Retina (tissue), 1 donor: ENCODE measurements at places on chromosomes 3 and 15.
A peak's percentile ranks its signal among the peaks of the same experiment; 100 is the strongest.

- no peak for DNase-seq
Measured at GRCh38 chr15:58146749-58147148, 8.6 kb downstream of the AQP9 start.

DNA sequence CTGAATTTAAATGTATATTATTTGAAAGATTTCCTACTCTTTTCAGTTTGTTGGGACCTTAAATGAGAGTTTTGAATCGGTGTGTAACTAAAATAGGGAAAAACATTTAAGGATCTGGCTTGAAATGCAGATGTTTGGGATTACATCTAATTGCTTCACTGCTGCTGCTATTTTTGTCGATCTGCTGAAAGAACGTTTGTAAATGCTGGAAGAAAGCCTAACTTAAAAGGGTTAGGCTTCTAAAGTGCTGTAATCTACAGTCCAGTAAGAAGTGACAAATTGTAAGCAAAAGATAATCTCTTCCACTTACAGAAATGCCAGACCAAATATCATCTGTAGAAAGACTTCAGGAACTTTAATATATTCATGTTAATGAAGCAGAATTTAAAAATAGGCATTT lies 691.6 kb downstream of the ZNF385D start:
- no peak for DNase-seq

DNA sequence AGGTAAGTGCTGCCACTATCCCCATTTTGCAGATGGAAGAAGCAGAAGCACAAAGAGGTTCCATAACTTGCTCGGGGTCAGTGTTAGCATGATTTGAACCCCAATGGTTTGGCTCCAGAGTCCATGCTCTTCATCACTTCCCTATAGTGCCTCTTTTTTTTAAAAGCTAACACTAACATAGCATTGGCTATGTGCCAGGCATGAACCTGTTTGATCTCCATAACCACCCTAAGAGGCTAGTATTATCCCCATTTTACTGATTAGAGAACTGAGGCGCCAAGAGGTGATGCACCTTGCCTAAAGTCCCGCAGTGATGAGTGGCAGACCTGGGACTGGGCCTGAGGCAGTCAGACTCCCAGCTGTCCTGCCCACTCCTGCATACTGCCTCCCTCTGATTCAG lies 7.3 kb downstream of the LINGO1 start:
- no peak for DNase-seq

DNA sequence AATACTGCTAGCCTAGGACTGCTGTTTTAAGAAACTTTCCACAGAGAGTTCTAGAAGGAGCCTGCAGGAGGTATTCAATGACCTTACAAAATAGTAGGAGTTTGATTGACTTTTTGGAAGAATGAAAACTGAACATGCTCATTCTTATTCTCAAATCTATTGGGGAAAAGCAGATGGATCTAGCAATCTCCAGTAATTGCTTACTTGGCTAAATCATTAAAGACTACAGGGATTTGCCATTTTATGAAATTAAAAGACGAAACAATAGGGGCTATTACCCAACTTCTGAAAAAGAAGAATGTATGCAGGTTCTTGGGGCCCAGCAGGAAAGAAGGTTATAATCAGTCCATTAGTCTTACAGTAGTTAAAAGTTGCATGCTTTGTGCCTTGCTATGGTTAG lies 29.9 kb upstream of the PEX5L start:
- DNase-seq = no peak

DNA sequence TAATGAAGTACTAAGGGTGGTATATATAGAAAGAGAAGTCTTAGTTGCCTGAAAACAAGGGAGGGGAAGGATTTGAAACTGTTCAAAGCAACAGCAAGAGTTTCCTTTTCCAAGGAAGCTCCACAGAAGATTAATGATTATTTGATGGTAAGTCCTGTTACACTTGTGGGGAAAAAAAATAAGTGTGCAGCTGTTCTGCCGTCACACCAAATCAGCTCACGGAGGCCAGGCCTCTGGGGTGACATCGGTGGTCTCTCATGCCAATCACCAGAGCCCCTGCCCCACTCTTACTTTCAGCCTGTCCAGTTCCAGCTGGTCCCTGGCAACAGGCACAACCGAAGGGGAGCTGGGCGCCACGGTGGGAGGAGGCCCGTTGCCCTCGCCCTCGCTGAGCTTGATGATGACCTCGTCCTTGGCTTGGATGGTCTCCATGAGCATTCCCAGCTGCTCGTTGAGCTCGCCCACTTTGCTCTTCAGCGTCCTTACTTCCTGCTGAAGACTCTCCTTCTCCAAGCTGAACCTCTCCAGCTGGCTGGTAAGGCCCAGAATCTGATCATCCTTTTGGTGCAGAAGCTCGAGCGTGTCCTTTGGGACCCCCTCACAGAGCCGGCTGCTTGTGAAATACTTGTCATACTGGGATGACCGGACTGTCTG lies 53.5 kb downstream of the TBC1D2B start:
- DNase-seq = peak; percentile 52

DNA sequence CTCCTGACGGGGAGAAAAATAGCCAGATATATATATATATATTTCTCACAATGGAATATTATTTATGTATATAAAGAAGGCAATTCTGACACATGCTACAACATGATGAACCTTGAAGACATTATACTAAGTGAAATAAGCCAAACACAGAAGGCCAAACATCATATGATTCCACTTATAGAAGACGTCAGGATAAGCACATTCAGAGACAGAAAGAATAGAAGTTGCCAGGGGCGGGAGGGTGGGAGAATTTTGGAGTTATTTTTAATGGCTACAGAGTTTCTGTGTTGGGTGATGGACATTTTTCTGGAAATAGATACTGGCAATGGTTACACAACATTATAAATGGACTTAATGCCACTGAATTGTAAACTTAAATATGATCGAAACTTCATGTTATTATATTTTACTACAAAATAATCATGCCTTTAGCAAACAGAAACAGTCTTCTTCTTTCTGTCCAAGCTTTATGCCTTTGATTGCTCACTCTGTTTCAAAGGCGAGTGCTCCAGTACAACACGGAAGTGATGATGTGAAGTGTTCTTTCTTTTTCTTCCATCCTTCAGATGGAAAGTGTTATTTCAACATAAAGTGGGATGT lies 514.0 kb downstream of the OCA2 start:
- DNase-seq = no peak

DNA sequence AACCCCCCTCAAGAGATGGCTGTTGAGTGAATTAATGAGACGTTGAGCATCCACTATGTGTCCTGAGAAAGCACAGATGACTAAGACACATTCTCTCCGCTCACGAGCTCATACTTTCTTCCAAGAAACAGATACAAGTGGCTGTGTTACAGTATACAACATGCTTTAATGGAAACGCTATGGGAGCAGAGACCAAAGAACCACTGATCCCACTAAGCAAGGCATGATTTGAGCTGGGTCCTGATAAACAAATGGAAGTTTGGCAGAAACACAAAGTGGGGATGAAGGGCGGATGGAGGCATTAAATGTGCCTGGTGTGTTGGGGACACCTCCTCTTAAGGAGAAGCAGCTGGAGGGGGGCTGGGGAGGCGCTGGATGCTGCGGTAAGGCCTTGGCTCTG lies 129.4 kb downstream of the UACA start:
- no peak for DNase-seq

GRCh38 chr3:27354588-27355203 lies 14.5 kb downstream of the NEK10 start:
- DNase-seq = no peak

DNA sequence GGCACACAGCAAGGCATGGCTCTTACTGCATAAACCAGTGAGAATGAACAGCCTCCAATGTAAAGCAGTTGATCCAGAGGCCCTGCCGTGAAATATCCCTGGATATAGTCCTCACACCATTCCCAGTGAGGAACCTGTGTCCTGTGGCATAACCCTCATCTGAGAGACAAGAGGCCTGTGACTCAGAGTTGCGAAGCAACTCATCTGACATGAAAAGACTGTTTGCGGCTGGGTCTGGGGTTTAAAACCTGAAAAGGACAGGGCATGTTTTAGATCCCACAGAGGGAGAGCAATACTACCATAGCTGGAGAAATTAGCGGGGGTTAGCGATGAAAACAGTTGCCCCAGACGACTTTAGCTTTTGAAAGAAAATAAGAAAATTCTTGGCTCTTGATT lies 165.3 kb upstream of the BHLHE40 start:
- DNase-seq = no peak

GRCh38 chr3:11367143-11367693 lies 95.0 kb downstream of the ATG7 start:
- no peak for DNase-seq

- DNase-seq = no peak
Measured at GRCh38 chr3:192802957-192803899, 75.9 kb upstream of the FGF12 start.

DNA sequence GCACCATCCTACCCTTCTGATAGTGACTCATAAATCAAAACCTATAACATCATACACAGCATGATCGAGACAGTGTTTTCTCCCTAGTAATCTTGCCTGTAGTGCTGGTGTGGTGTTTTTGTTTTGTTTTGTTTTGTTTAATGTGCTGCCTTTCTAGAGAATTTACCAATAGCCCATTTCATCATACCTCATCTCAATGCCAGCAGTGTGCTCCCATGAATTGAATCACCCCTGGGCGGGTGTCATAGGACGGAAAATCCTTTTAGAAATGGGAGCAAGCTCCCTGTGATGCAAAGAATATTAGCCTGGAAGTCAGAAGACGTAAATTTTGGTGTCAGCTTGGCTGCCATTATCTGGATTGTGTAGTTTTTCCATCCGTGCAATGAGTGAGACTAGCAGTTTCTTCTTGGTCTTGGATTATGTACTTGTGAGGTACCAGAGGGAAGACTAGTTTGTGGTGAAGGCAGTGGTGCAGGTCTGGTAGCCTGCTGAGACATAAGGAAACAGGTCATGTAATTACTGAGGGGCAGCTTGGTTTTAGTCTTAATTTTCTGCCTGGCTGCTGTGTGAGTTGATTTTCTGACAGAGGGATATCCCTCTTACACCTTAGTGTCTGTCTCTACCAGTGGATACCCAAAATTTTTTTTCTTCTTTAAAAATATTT lies 29.9 kb downstream of the IGSF10 start:
- DNase-seq = no peak

DNA sequence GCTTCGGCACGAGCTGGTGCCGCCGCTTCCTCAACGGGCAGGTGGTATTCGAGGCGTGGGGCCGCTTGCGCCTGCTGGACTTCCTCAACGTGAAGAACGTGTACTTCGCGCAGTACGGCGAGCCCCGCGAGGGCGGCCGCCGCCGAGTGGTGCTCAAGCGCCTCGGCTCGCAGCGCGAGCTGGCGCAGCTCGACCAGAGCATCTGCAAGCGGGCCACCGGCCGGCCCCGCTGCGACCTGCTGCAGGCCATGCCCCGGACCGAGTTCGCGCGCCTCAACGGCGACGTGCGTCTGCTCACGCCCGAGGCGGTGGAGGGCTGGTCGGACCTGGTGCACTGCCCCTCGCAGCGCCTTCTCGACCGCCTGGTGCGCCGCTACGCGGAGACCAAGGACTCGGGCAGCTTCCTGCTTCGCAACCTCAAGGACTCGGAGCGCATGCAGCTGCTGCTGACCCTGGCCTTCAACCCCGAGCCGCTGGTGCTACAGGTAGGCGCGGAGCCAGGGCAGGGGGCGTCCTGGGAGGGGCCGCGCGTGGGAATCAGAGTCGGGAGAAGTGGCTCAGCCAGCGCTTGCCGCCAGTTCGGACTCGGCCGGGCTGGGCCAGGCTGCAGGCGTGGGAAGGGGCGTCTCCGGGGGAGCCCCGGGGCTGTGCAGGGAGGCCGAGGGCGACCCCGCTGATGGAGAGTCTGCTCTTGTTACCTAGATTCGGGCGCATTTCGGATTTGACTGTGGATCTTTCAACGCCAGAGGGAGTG lies 1.1 kb downstream of the DIPK2A start:
- DNase-seq = peak; percentile 96

DNA sequence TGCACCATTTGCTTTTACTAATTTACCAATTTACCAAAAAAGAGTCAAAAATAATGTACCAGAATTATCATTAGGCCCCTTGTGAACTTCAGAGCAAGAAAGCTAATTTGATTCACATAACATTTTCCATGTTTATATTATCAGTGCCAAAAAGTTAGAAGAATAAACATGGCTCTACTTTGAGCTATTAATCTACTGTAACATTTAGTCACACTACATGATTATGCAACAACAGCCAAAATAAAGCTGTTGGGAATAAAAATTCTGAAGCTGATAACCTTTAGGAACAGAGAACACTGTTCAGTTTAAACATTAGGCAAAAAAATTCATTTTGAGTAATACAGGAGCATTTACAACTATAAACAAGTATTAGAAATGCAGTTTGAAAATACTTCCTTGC lies 63.6 kb downstream of the PROS1 start:
- DNase-seq = no peak

DNA sequence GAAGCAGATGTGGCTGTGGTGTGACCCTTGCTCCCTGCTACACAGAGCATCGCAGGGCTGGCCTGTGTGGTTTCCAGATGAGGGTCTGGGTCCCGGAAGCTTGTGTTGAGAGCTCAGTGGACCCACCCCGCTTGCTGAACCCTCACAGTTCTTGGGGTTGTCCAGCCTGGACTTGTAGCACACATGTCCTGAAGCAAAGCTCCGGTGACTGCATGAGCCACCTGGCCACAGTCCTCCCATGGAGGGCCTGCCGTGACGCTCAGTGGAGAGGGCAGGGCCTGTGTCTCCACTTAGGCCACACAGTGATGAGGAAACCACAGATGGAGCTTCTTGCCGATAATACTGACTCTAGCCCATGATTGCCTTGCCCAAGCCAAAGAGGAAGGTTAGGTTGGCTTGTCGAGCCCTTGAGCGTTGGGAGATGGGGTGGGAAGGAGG lies 62.6 kb downstream of the RGMA start:
- no peak for DNase-seq

- DNase-seq = no peak
Measured at GRCh38 chr15:51378406-51378805, 37.0 kb downstream of the GLDN start.

DNA sequence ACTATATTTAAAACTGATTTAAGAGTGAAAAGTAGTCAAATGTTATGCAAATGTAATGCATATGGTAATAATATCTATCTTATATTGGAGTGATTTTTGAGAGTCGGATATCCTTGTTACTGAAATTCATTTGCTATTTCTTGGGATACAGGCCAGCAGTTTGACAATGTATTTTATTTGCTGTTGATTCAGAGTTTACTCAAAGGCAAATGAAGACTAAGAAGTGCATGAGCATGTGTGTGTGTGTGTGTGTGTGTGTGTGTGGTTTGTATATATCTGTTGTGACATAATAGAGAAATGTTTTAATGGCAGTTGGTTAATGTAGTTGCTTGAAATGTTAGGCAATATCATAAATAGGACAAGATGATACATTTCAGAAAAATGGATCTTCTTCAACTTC lies 39.0 kb downstream of the UNC13C start:
- no peak for DNase-seq
